Naive B cell (primary cell): ENCODE measurements at places on chromosomes 1 and 21. TPM values are rescaled to one million over a fixed set of nuclear protein-coding genes. Genes with fewer than 3 reads are reported as not detected.

NUDC gene
- polyA plus RNA-seq, result 97.6 TPM

DIO1 gene
- not detected for polyA plus RNA-seq

PLEKHA6 gene
- not detected for polyA plus RNA-seq

DLGAP3 gene
- 0.41 TPM for polyA plus RNA-seq

KRTAP19-7 gene
- polyA plus RNA-seq, result not detected

DESI2 gene
- 18.5 TPM for polyA plus RNA-seq

SPRR4 gene
- polyA plus RNA-seq, result not detected

NMNAT2 gene
- not detected for polyA plus RNA-seq

SPRR1A gene
- not detected for polyA plus RNA-seq

CD244 gene
- 0.97 TPM for polyA plus RNA-seq

CFHR4 gene
- not detected for polyA plus RNA-seq

LAPTM5 gene
- polyA plus RNA-seq, result 2,525 TPM

CDK18 gene
- 0.49 TPM for polyA plus RNA-seq

LCE3B gene
- not detected for polyA plus RNA-seq

ILDR2 gene
- polyA plus RNA-seq, result 0.33 TPM

NUP210L gene
- not detected for polyA plus RNA-seq

SPATA1 gene
- 0.23 TPM for polyA plus RNA-seq

OR2L8 gene
- polyA plus RNA-seq, result 0.74 TPM

TRABD2B gene
- not detected for polyA plus RNA-seq

SPRR3 gene
- not detected for polyA plus RNA-seq

HPCA gene
- polyA plus RNA-seq, result not detected

KLF17 gene
- not detected for polyA plus RNA-seq

VCAM1 gene
- not detected for polyA plus RNA-seq

TAL1 gene
- not detected for polyA plus RNA-seq

SNX7 gene
- polyA plus RNA-seq, result not detected

AGO3 gene
- polyA plus RNA-seq, result 9.3 TPM

ELAVL4 gene
- polyA plus RNA-seq, result not detected

B3GALT5 gene
- polyA plus RNA-seq, result not detected

SPATA21 gene
- polyA plus RNA-seq, result not detected

ETV3L gene
- not detected for polyA plus RNA-seq

SCNM1 gene
- 96.1 TPM for polyA plus RNA-seq

OR2T35 gene
- not detected for polyA plus RNA-seq

MMEL1 gene
- polyA plus RNA-seq, result 7.9 TPM

GUCA2A gene
- not detected for polyA plus RNA-seq

ANGPTL7 gene
- polyA plus RNA-seq, result not detected

SSBP3 gene
- 2.5 TPM for polyA plus RNA-seq

LORICRIN gene
- polyA plus RNA-seq, result not detected

LSM10 gene
- 480 TPM for polyA plus RNA-seq

SELL gene
- 2,630 TPM for polyA plus RNA-seq

LYPLAL1 gene
- 71.1 TPM for polyA plus RNA-seq

CITED4 gene
- 3.2 TPM for polyA plus RNA-seq

TSPAN2 gene
- polyA plus RNA-seq, result 0.16 TPM

TEX38 gene
- not detected for polyA plus RNA-seq

KCTD3 gene
- 2.7 TPM for polyA plus RNA-seq

C1orf105 gene
- polyA plus RNA-seq, result not detected

MYBPH gene
- not detected for polyA plus RNA-seq

PPP1R8 gene
- polyA plus RNA-seq, result 37.1 TPM

SORT1 gene
- 0.24 TPM for polyA plus RNA-seq

TGFBR3 gene
- 0.04 TPM for polyA plus RNA-seq

MYCL gene
- 0.36 TPM for polyA plus RNA-seq

SLC5A9 gene
- polyA plus RNA-seq, result 0.77 TPM

RSPO1 gene
- not detected for polyA plus RNA-seq

OR2M3 gene
- polyA plus RNA-seq, result not detected

GATAD2B gene
- 4.0 TPM for polyA plus RNA-seq

HAPLN2 gene
- not detected for polyA plus RNA-seq

AMPD1 gene
- not detected for polyA plus RNA-seq

VSIG8 gene
- polyA plus RNA-seq, result not detected
